ENCODE measurements at places on chromosomes 16 and 17. TPM values are rescaled to one million over a fixed set of nuclear protein-coding genes. Genes with fewer than 3 reads are reported as not detected.

WDR81 gene
- total RNA-seq = 32.1 TPM

EPOP gene
- total RNA-seq = 20.1 TPM

PRSS33 gene
- total RNA-seq = not detected

AOC3 gene
- 1.1 TPM for total RNA-seq

IL34 gene
- not detected for total RNA-seq

C17orf100 gene
- 1.1 TPM for total RNA-seq

ACAP1 gene
- 712 TPM for total RNA-seq

CEP112 gene
- 5.0 TPM for total RNA-seq

KRT28 gene
- not detected for total RNA-seq

C16orf96 gene
- total RNA-seq = not detected

CDRT15L2 gene
- not detected for total RNA-seq

CRYBA1 gene
- not detected for total RNA-seq

CHRNE gene
- total RNA-seq = 0.41 TPM

SMG1 gene
- 111 TPM for total RNA-seq

RIPOR1 gene
- total RNA-seq = 17.8 TPM

AOC2 gene
- 1.8 TPM for total RNA-seq

CIBAR2 gene
- not detected for total RNA-seq

ATP2A3 gene
- 264 TPM for total RNA-seq

MYH1 gene
- total RNA-seq = not detected

BPTF gene
- total RNA-seq = 101 TPM

B4GALNT2 gene
- 0.03 TPM for total RNA-seq

CD79B gene
- total RNA-seq = 15.0 TPM

LRRC37A gene
- 2.5 TPM for total RNA-seq

SCARF1 gene
- 2.0 TPM for total RNA-seq

TNRC6C gene
- total RNA-seq = 39.3 TPM

COG8 gene
- total RNA-seq = 32.7 TPM

CMTM1 gene
- total RNA-seq = 21.1 TPM

TPSG1 gene
- total RNA-seq = not detected

ESRP2 gene
- total RNA-seq = not detected

DDX42 gene
- total RNA-seq = 121 TPM

RAB26 gene
- total RNA-seq = 0.68 TPM

PKD1 gene
- total RNA-seq = 60.1 TPM

HAS3 gene
- total RNA-seq = 0.47 TPM

TNFSF13 gene
- total RNA-seq = 2.2 TPM

CACNG5 gene
- total RNA-seq = not detected

FZD2 gene
- total RNA-seq = not detected

PLA2G10 gene
- not detected for total RNA-seq

CTRL gene
- total RNA-seq = 6.7 TPM

TPSD1 gene
- total RNA-seq = not detected

GINS3 gene
- 19.2 TPM for total RNA-seq

ACADVL gene
- 423 TPM for total RNA-seq
